ENCODE measurements at places on chromosomes 13 and 19. TPM values are rescaled to one million over a fixed set of nuclear protein-coding genes. Genes with fewer than 3 reads are reported as not detected.

CEACAM20 gene
- not detected for total RNA-seq

PSG6 gene
- total RNA-seq: not detected

ZNF554 gene
- 5.3 TPM for total RNA-seq

ZNF525 gene
- 0.32 TPM for total RNA-seq

RDH8 gene
- not detected for total RNA-seq

FAAP24 gene
- total RNA-seq: 0.16 TPM

CGB7 gene
- not detected for total RNA-seq

VAV1 gene
- 0.71 TPM for total RNA-seq

LGALS7B gene
- total RNA-seq: not detected

PRDX2 gene
- total RNA-seq: 423 TPM

CD37 gene
- total RNA-seq: 1.6 TPM

RNF225 gene
- not detected for total RNA-seq

NBEA gene
- 4.5 TPM for total RNA-seq

GPR12 gene
- not detected for total RNA-seq

USHBP1 gene
- 7.1 TPM for total RNA-seq

BLOC1S3 gene
- total RNA-seq: 14.9 TPM

TTYH1 gene
- total RNA-seq: not detected

ZNF285 gene
- 1.0 TPM for total RNA-seq

ZNF230 gene
- 4.5 TPM for total RNA-seq

ZNF324B gene
- 3.8 TPM for total RNA-seq

ZNF799 gene
- 3.0 TPM for total RNA-seq

LIPE gene
- total RNA-seq: 12.7 TPM

SEMA6B gene
- 3.3 TPM for total RNA-seq

PRODH2 gene
- total RNA-seq: not detected

SYNE4 gene
- total RNA-seq: not detected

DAPK3 gene
- total RNA-seq: 118 TPM
